ENCODE measurements at places on chromosomes 6 and 20. TPM values are rescaled to one million over a fixed set of nuclear protein-coding genes. Genes with fewer than 3 reads are reported as not detected.

- H3K36me3 ChIP-seq = no peaks in the 10 kb centered on the region
- no peak overlapping the region for H3K4me3 ChIP-seq
- H3K4me1 ChIP-seq = no peaks in the 10 kb centered on the region
- no peaks in the 10 kb centered on the region for H3K27me3 ChIP-seq
Measured at GRCh38 chr20:32567384-32568178, 17.6 kb downstream of the NOL4L start.

The PRICKLE4 gene
- total RNA-seq = not detected

DNA sequence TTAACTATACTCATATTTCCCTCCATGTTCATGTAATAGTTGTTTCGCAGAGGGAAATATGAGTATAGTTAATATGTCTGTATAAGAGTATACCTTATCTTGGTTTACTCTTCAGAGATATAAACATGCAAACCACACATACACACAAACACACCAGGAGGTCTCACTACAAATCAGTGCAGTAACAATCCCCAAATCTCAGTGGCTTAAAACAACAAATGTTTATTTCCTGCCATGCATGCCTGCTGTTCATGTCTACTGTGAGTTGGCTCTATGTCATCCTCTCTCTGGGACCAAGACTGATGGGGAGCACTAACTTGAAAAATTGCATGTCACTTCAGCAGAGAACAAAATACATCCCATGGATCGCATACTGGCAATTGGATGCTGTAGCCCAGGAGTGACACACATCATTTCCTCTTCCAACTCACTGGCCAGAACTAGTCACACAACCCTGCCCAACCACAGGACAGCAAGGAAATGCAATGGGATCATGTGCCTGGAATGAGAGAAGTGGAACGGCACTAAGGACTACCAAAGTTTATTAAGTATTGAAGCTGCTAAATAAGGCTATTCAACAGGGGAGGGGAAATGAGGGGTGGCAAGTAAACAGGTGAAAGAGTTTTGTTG lies 89.0 kb upstream of the DTNBP1 start:
- H3K27ac ChIP-seq = no peak overlapping the region
- H3K4me3 ChIP-seq = no peak overlapping the region
- no peaks in the 10 kb centered on the region for H3K36me3 ChIP-seq
- peaks cover 2% of the 10 kb centered on the region for H3K27me3 ChIP-seq
- DNase-seq = no peak

DNA sequence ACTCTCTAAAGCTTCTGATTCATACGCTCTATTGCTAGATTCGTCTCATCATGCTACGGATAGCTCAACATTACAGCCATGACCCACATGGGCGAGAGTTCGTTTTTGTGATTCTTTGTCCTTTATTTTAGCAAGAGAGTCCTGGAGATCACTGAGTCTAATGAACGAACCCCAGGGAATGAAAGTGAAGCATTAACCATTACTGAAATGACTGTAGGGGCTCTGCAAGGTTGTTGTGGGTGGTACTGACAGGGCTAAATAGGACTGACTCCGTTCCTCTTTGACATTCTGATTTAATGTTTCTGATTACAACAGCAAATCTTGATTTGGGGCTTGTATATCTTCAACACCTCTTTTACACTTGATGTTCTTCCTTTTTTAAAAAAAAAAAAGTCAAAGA lies 13.7 kb upstream of the RTF2 start:
- H3K27me3 ChIP-seq = no peaks in the 10 kb centered on the region
- peaks cover 34% of the 10 kb centered on the region for H3K36me3 ChIP-seq
- no peaks in the 10 kb centered on the region for H3K4me1 ChIP-seq
- no peak for DNase-seq
- H3K27ac ChIP-seq = no peak overlapping the region

GRCh38 chr6:112179631-112180030 lies 74.7 kb downstream of the LAMA4 start:
- peaks cover 25% of the 10 kb centered on the region for H3K36me3 ChIP-seq
- peaks cover 3% of the 10 kb centered on the region for H3K4me1 ChIP-seq
- no peaks in the 10 kb centered on the region for H3K27me3 ChIP-seq
- no peak overlapping the region for H3K4me3 ChIP-seq

DNA sequence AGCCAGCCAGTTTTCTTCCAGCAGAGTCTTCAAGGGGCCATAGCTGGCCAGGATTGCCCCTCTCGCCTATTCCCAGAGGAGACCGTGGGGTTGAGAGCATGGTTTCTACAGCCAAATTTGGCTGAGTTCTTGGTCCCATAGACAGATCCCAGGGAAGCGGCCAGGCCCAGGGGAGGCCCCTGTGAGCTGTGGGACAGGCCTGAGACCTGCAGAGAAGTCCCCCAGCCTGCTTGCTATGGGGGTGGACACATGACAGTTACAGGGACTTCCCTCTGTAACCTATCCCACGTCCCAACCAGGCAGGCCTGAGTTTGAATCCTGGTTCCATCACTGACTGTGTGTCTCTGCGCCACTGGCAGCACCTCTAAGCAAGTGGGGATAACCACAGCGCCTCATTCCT lies 2.6 kb downstream of the TCF15 start:
- H3K36me3 ChIP-seq = no peaks in the 10 kb centered on the region
- H3K4me3 ChIP-seq = no peak overlapping the region
- DNase-seq = no peak
- no peak overlapping the region for H3K27ac ChIP-seq
- no peaks in the 10 kb centered on the region for H3K4me1 ChIP-seq

GRCh38 chr20:16313917-16314316 lies 259.3 kb downstream of the KIF16B start:
- H3K4me1 ChIP-seq = no peaks in the 10 kb centered on the region
- DNase-seq = no peak
- H3K4me3 ChIP-seq = no peak overlapping the region
- no peak overlapping the region for H3K27ac ChIP-seq

The MYMX gene
- total RNA-seq = not detected

DNA sequence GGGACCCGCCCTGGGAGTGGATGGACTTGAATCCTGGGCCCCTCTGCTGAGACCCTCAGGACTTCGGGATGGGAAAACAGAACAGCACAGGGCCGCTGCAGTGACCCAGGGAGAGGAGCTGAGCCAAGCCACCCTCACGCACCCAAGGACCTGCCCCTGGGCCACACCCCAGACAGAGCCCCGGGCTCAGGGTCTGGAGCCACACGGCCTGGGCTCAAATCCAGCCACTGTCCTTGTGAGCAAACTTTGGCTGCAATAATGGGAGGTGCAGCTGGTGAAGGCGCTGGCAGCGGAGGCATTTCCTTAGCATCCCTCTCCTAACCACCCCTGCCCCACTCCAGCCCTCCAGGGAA lies 207.7 kb downstream of the PREX1 start:
- H3K36me3 ChIP-seq = no peaks in the 10 kb centered on the region
- no peaks in the 10 kb centered on the region for H3K4me1 ChIP-seq
- peaks cover 9% of the 10 kb centered on the region for H3K27me3 ChIP-seq
- DNase-seq = no peak
- H3K4me3 ChIP-seq = no peak overlapping the region

- peaks cover 22% of the 10 kb centered on the region for H3K27me3 ChIP-seq
- no peaks in the 10 kb centered on the region for H3K36me3 ChIP-seq
- no peak overlapping the region for H3K27ac ChIP-seq
- no peak for DNase-seq
- no peaks in the 10 kb centered on the region for H3K4me1 ChIP-seq
Measured at GRCh38 chr20:54184071-54184470, 10.3 kb upstream of the CYP24A1 start.

The SRF gene
- total RNA-seq = 20.6 TPM

- H3K27me3 ChIP-seq = no peaks in the 10 kb centered on the region
- no peaks in the 10 kb centered on the region for H3K36me3 ChIP-seq
- 0 out of 2 replicates have a peak, but pooled peaks cover 2% of the 10 kb centered on the region for H3K4me1 ChIP-seq
- H3K4me3 ChIP-seq = no peak overlapping the region
- peak; percentile 91 for DNase-seq
Measured at GRCh38 chr6:156699017-156699421, 78.2 kb upstream of the ARID1B start.

DNA sequence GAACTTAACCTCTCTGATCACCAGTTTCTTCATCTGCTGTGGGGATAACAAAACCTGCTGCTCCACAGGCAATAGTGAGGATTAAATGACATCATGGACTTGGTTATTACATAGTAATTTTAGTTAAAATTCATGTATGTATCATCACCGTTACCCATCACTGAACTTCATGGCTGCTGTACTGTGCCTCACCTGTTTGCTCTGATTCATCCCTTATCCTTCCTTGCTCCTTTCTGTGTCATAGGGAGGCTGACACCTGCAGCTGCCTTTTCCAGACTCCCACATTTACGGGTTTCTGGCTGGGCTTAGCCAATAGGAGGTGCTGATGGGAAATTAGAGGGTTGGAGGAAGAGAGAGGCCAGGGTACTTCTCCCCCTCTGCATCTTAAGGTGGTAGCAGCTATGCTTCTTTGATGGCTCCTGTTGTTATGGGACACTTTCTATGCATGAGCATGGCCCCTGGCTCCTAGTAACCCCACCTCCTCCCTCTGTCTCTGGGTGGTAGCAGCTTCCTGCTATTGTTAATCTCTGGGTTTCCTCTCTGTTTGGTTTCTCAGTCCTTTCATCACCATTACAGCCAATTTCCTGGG lies 332.1 kb downstream of the DHX35 start:
- DNase-seq = no peak
- H3K27ac ChIP-seq = no peak overlapping the region
- H3K4me1 ChIP-seq = no peaks in the 10 kb centered on the region
- no peak overlapping the region for H3K4me3 ChIP-seq
- no peaks in the 10 kb centered on the region for H3K36me3 ChIP-seq
- H3K27me3 ChIP-seq = no peaks in the 10 kb centered on the region

- peaks cover 11% of the 10 kb centered on the region for H3K4me1 ChIP-seq
- no peaks in the 10 kb centered on the region for H3K27me3 ChIP-seq
- no peak overlapping the region for H3K27ac ChIP-seq
- H3K36me3 ChIP-seq = peaks cover 5% of the 10 kb centered on the region
- no peak overlapping the region for H3K4me3 ChIP-seq
Measured at GRCh38 chr20:37524859-37525708, 2.6 kb downstream of the BLCAP start.

DNA sequence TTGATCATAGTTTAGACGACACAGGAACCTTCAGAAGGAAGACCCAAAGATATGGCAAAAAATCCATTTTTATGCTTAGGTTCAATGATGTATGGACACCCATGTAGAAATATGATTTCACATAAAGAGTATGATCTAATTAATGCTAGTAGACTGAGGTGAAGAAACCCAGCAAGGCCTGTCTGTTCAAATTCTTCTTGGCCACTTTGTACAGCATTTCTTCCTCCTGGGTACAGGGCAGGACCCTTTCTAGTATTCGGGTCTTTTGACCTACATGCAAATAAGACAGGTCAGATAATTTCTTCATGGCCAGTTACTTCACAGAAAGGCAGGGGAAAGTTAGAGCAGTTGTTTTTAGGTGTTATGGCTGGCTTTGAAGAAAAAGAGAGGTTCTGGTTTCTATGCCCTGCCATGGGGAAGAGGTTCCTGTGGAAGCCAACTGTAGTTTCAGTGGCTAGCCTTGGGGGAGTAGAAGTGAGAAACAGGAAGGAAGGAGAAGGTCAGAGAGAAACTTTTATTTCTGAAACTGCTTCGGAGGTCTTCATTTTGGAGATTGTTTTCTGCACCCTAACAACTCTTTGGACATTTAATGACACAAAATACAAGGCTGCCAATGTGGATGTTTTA lies 208.3 kb downstream of the PTPRK start:
- no peaks in the 10 kb centered on the region for H3K36me3 ChIP-seq
- no peak overlapping the region for H3K4me3 ChIP-seq
- H3K27ac ChIP-seq = no peak overlapping the region
- no peaks in the 10 kb centered on the region for H3K27me3 ChIP-seq

DNA sequence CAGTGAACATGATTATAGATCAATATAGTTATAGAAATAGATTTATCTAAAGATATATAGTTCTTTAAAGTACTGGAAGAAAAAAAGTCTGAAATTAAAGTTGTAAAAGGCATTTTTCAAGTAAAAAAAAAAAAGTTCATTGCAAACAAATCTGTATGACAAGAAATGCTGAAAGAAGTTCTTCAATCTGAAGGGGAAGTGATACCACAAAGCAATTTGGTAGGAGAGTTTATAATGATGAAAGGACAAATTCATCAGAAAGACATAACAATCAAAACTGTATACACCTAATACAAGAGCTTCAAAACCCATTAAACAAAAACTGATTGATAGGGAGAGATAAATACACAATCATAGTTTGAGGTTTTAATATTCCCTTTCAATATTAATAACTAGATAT lies 14.1 kb downstream of the HUS1B start:
- no peaks in the 10 kb centered on the region for H3K27me3 ChIP-seq
- no peak overlapping the region for H3K27ac ChIP-seq
- H3K4me3 ChIP-seq = no peak overlapping the region
- H3K36me3 ChIP-seq = no peaks in the 10 kb centered on the region
- H3K4me1 ChIP-seq = no peaks in the 10 kb centered on the region

- DNase-seq = peak; percentile 24
- H3K4me1 ChIP-seq = peaks cover 6% of the 10 kb centered on the region
- H3K27me3 ChIP-seq = no peaks in the 10 kb centered on the region
- no peak overlapping the region for H3K27ac ChIP-seq
Measured at GRCh38 chr6:111464184-111464583, 18.8 kb downstream of the REV3L start.

GRCh38 chr6:122220254-122220653 lies 179.2 kb upstream of the HSF2 start:
- H3K27me3 ChIP-seq = no peaks in the 10 kb centered on the region
- H3K27ac ChIP-seq = no peak overlapping the region
- H3K4me3 ChIP-seq = no peak overlapping the region

The GPSM3 gene
- total RNA-seq = 3.9 TPM

GRCh38 chr6:149246691-149247384 lies 70.7 kb upstream of the TAB2 start:
- peaks cover 3% of the 10 kb centered on the region for H3K4me1 ChIP-seq
- H3K27ac ChIP-seq = no peak overlapping the region
- DNase-seq = no peak
- H3K36me3 ChIP-seq = no peaks in the 10 kb centered on the region
- no peak overlapping the region for H3K4me3 ChIP-seq

DNA sequence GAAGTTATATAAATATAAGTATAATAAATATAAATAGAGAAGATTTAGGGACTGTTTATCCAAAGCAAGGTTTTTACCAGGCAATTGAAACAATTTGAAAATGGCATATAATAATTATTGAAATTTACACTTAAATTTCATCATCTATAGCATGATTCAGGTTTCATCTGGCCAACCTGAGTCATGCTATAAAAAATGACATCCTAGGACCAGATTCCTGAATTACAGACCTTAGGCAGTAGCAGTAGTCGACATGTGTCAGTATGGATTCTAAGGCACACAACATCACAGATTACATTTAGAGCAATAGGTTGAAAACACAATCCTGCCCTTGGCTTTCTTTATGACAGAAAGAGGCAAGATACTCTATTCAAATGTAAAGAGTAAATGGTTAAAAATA lies 592.3 kb downstream of the PHF3 start:
- no peak overlapping the region for H3K4me3 ChIP-seq

DNA sequence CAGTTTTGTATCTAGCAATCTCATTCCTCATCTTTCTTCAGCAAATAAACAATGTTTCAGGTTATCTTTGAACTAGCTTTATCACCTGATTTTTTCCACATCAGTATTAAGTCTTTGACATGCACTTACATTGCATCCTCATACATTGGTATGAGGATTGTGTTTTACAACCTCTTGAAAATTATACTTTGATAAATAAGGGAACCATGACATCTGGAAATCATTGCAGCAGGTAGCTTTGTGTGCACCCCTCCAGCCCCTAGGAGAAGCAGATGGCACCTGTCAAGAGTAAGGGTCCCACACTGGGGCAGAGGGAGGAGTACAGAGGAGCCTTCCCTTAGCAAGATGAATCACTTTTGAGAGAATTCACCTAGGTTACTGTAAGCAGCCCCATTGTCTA lies 13.7 kb upstream of the RNASET2 start:
- H3K36me3 ChIP-seq = no peaks in the 10 kb centered on the region
- H3K4me1 ChIP-seq = no peaks in the 10 kb centered on the region
- no peak overlapping the region for H3K27ac ChIP-seq
- no peaks in the 10 kb centered on the region for H3K27me3 ChIP-seq

The PDE7B gene
- total RNA-seq = 12.4 TPM

- H3K27me3 ChIP-seq = peaks cover 85% of the 10 kb centered on the region
- DNase-seq = no peak
- H3K4me3 ChIP-seq = no peak overlapping the region
- H3K4me1 ChIP-seq = no peaks in the 10 kb centered on the region
Measured at GRCh38 chr20:38722683-38723016, 1.6 kb upstream of the SLC32A1 start.

Data from IMR-90 (cell line).